ENCODE measurements at places on chromosomes 3 and 15. TPM values are rescaled to one million over a fixed set of nuclear protein-coding genes. Genes with fewer than 3 reads are reported as not detected.

DNA sequence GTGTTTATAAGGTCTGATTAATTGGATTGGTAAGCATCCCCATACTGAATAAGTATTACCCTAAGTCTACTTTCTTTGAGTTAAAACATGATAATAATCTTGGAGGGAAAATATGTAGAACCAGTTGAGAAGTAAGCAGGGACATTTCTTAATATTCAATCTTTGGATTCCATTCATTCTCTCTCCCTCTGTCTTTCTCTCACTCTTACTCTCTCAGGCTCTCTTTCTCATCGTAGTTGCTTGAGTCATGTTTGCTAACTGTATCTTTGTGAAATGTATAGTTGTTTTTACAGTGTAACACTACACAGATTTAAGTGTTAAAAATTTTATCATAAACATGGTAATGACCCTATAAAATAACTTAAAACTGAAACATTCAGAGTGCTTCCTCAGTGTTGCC, 163.8 kb downstream of the RSRC1 start:
- DNase-seq: no peak

DNA sequence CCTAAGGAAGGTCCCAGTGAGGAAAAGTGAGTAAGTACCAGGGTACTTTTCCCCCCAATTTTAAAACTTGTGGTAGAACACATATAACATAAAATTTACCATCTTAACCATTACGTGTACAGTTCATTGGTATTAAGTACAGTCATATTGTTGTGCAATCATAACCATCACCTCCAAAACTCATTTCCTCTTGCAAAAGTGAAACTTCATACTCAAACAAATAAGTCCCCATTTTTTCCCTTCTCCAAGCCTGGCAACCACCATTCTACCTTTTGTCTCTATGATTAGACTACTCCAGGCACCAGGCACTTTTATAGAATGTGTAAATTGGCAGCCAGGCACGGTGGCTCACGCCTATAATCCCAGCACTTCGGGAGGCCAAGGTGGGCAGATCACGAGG, 12.2 kb downstream of the PRC1 start:
- no peak for DNase-seq

GRCh38 chr3:165133188-165133899, 55.0 kb upstream of the SI start:
- no peak for DNase-seq

DNA sequence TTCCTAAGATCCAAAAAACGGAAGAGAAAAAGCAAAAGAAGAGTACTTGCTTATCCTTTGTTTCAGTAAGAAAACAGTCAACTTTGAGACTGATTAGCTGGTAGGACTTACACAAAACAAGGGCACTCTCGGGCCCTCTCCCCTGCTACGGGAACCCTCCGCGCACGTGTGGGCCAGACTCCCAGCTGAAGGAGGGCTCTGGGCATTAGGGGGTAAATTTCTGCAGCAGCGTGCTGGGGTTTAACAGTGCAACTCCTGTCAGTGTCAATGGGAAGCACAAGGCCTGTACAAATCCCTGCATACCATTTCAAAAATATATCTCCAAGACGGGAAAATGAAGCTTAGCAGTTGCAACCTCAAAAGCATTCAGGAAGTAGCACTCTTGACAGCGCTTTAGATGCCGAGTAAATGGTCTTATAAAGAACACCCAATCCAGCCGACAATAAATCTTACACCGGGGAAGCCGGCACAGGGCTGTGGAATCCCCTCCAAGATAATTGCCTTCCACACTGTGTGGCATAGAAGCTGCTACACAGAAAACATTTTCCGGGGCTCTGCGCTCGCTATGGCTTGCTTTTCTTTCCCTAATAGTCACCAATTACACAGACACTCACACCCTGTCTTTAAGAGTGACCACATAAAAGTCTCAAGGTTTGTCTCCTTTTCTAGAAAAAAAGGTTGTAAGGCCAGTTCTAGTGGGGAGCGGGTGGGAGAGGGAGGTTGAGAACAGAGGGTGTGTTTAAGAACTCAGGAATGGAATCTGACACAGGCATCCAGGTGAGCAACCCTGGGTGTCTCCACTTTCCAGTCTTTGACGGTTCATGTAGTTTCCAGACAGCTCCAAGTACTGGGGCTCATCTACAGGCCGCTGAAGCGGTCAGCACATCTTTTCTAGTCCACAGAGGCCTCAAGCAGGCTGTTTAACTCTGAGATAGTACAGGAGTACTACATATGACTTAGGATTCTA, 512.7 kb downstream of the FOXP1 start:
- no peak for DNase-seq

DNA sequence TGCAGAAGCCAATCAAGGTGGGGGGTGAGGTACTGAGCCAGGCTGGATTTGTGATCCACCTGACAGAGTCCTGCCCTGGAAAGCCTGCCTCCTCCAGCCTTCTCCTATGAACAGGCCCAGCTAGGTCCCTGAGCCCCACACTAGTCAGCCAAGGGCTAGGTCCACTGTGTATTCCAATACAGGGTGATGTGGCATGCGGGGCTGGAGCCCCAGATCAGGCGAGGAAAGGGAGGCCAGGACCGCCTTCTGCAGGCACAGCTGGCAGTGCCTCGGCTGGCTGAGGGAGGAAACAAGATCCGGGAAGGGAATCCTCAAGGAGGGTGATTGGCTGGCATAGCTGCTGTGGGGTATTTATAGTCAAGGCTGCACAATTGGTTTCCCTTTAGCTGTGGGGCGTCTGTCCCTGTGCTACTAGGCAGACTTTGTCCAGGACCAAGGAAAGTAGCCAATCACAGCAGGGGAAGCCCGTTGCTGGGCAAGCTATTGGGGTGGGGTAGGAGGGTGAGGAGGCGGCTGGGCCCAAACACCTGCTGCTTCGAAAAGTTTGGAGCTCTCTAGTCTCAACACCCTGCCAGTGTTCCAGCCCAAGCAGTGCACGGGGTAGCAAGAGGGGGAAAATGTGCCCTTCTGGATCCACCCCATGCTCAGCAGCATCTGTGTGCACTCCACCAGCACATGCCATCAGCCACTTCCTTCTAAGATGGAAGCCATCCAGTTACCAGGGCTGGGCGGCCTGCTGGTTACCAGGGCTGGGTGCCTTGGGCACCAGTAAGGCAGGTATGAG, 5.9 kb downstream of the KY start:
- peak; percentile 74 for DNase-seq

DNA sequence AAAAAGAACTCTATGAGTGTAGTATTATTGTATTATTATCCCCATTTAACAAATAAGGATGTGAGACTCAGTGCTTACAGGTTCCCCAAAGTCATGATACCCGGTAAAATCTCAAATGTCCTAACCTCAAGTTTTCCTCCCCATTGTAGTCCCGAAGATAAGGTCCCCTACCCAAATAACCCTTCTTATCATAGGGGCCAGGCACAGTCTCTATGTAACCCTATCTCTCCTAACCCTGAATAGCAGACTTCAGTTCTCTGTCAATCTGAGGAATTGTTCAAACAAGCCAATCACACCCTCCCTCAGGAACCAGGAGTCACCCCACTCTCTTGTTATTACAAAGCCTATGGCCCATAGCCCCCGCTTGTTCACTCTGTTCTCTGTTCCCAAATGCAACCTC, 10.5 kb upstream of the SUSD5 start:
- no peak for DNase-seq

Gene CHL1
- total RNA-seq: 25.8 TPM

Gene SLC9C1
- not detected for total RNA-seq

Gene SLC24A5
- not detected for total RNA-seq

Measured in vagina (tissue), 2 donors.